Activated CD4-positive, CD25-positive, alpha-beta regulatory T cell treated with anti-CD3 and anti-CD28 coated beads, Interleukin-2, amount 50 U/mL, for 72 hours (primary cell): ENCODE measurements at places on chromosomes 6 and 20.

- no peak for DNase-seq
Measured at GRCh38 chr20:9577397-9577796, 63.0 kb downstream of the LAMP5 start.

DNA sequence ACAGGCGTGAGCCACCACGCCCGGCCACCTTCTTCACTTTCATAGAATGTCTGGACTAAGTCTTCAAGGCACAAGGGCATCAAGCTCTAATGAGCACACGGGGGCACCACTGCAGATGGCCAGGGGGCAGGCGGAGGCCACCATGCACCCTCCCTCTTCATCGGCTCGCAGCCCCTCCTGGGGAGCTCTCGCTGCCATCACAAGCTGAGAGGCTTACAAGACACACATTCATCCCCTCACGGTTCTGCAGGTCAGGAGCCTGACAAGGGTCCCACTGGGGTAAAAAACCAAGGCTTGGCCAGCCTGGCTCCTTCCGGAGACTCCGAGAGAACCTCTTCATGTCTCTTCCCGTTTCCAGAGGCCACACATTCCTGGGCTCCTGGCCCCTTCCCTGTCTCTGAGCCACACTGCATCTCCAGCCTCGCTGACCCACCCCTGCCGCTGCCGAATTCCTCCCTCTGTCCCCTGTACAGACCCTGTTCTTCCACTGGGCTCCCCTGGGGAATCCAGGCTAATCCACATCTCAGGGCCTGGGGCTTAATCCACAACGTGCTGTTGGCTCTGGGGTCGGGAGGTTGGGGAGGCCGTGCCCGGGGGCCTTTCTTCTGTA is 19.8 kb downstream of the DLL1 start:
- DNase-seq: no peak

- DNase-seq: no peak
Measured at GRCh38 chr20:63940071-63940471, 16.1 kb downstream of the UCKL1 start.

GRCh38 chr6:55047451-55048044 is 126.8 kb upstream of the HCRTR2 start:
- no peak for DNase-seq

DNA sequence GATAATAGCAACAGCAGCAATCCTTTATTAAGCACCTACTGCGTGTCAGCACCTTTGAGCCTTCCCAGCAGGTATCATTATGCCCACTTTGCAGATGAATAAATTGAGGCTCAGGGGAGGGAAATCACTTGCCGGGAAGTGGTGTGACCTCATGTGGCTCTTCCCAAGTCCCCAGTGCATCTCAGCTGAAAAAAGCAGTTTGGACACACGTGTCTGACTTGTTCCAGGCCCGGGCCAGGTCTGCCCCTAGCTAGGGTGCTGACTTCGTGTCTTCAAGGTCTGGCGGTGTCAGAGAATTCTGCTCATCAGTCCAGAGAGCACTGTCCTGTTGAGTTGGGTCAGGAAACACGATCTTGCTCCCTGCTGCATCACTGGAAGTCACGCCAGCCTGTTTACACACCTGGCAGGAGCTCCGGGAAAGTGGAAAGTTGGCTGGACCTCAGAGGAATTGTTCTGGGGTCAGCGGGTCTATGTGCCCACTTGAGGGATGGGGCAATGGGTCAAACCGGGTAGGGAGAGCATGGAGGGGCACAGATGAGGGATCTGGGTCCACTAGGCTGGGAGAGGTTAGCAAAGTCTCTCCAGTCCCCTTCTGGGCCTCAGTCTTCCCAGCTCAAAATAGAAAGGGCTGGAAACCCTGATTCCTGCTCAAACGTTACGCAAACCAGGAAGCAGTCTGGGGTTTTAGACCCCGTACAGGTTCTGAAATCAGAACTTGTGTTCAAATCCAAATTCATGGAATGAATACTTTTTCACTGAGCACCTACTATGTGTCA is 10.5 kb downstream of the SLC13A3 start:
- DNase-seq: no peak

DNA sequence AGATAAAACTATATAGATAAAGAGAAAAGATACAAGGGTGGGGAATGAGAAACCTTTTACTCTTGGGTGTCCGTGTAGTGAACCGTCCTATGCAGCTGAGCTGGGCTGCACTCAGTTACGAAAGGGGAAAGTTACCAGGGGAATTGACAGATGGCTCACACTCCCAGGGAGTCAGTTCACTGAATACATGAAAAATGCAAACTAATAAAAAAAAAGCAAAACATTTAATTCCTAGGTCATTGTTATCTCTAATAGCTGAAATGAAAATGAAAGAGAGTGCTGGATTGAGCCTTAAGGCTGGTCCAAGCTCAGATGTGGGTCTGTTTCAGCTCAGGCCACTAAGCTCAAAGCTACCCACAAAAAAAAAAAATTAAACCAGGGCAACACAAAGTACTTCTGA is 138.0 kb downstream of the THBS2 start:
- no peak for DNase-seq

- DNase-seq: no peak
Measured at GRCh38 chr6:52712136-52712535, 41.2 kb downstream of the TMEM14A start.

- DNase-seq: no peak
Measured at GRCh38 chr20:61736751-61737310, 328.9 kb downstream of the TAF4 start.
